ENCODE measurements at places on chromosomes 2 and 18. TPM values are rescaled to one million over a fixed set of nuclear protein-coding genes. Genes with fewer than 3 reads are reported as not detected.

The TCF4 gene
- 50.0 TPM for total RNA-seq

The GKN2 gene
- not detected for total RNA-seq

The PROKR1 gene
- not detected for total RNA-seq

The SLC16A14 gene
- total RNA-seq, result 4.8 TPM

The PIEZO2 gene
- not detected for total RNA-seq

The RIT2 gene
- not detected for total RNA-seq

The DSG3 gene
- total RNA-seq, result not detected

The PLB1 gene
- total RNA-seq, result 6.1 TPM

The THADA gene
- 16.7 TPM for total RNA-seq

The RAB27B gene
- total RNA-seq, result 0.06 TPM

Measured in heart right ventricle (tissue), 16 donors.